GM12892 (cell line): ENCODE measurements at places on chromosomes 11 and 22.

DNA sequence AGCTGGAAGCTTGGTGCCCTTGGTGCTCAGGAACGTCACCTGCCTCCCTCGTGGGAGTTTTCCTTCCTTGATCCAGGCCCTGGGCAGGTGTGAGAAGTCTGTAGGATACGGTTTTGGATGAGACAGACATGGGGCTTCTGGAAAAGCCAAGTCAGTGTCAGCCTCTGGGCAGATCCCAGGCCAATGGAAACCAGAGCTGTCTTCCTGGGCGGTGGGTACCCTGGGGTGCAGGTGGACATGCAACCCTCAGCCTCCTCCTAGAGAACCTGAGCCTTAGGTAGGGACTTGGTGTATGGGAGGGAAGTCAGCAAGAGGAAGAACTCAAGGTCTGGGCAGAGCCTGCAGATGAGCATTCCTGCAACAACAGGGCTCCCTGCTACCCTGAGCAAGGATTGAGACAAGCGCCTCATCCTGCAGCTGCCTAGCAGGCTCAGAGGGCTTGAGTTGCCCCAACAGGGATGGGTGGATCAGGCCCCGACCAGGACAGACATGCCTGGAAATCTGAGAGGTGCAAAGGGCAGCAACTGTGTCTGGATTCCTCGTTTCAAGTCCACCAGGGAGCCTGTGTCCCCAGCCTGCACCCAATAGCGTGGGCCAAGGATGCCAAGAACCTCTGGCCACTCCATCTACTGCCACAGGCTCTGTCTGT, 37.6 kb upstream of the SYT13 start:
- no peak for DNase-seq

- no peak for DNase-seq
Observed at GRCh38 chr11:27650988-27651387, 49.3 kb downstream of the BDNF start.

DNA sequence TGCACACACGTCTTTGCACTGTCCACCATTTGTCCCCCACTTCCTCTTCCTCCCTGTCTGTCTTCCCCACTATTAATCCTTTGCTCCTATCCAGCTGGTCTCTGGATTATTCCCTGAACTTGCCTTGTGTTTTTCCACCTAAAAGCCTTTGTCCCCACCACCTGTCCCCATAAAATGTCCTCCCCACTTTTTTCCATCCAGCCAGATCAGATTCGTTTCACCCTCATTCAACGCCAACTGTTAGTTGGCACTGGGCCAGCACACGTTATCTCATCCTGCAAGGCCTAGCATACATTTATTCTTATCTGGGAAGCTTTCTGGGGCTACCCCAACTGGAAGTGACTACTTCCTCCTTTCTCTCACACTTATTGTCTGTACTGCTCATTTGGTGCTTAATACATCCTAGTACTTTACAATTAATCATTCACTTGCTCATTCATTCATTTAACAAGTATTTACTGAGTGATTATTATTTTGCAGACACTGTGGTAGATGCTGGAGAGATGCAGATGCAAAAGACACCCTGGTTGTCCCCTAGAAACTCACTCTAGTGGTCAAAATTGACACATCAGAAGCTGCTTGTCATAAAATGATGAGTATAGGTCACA, 96.2 kb downstream of the RASSF10 start:
- DNase-seq, result no peak

GRCh38 chr11:94533206-94533605, 10.5 kb upstream of the FUT4 start:
- DNase-seq, result no peak

DNA sequence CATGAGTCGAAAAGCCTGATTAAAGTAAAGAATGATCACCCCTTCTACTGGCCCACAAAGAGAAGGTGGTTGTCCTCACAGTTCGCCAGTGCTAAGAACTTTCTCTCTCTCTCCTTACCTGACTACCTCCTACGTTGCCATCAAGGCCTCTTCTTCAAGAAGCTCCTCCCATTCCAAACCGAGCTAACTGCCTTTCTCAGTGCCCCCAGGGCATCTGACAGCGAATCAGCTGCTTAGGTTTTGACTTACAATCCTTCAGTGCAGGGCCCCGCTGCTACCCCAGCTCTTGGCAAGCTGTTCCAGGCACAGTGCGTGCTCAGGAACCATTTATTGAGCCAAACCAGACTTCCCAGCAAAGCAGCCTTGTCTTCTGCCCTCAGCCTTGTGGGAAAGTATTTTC, 5.8 kb downstream of the VSTM5 start:
- no peak for DNase-seq

DNA sequence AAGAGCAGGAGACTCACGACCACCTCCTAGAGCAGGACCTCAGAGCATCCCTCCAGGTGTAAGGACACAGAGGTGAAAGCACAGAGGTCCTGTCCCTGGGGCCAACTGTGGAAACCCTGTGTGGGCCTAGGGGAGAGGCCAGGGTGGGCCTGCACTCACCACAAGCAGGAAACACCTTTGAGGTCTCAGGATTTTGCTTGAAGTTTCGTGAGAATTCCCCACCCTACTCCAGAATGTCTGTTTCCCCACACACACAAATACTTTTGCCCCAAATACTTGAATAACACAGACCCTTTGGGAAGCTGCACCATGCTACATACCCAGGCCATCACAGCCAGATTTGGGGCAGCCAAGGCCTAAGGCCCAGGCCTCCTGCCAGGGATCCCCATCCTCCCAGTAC, 18.1 kb downstream of the SLC43A3 start:
- DNase-seq, result no peak
